ENCODE measurements at places on chromosomes 7 and 10.
A peak's percentile ranks its signal among the peaks of the same experiment; 100 is the strongest.

GRCh38 chr7:47651355-47652317 is 69.7 kb upstream of the TNS3 start:
- DNase-seq: peak; percentile 97

- DNase-seq: no peak
Measured at GRCh38 chr7:157268540-157268939, 68.3 kb upstream of the DNAJB6 start.

DNA sequence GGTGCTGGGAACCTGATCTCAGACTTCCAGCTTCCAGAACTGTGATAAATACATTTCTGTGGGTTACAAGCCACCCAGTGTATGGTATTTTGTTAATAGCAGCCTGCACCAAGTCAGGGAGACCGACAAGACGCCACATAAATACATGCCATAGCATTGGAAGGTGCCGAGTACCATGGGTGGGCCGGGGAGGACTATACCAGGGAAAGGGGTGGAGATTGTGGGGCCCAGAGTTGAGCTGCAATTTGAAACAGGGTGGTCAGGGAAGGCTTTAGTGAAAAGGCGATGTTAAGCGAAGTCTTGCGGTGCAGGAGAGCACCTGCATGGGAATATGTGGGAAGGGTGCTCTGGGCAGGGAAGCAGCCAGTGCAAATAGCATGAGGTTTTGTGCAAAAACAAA is 88.9 kb upstream of the LRRC4 start:
- no peak for DNase-seq

DNA sequence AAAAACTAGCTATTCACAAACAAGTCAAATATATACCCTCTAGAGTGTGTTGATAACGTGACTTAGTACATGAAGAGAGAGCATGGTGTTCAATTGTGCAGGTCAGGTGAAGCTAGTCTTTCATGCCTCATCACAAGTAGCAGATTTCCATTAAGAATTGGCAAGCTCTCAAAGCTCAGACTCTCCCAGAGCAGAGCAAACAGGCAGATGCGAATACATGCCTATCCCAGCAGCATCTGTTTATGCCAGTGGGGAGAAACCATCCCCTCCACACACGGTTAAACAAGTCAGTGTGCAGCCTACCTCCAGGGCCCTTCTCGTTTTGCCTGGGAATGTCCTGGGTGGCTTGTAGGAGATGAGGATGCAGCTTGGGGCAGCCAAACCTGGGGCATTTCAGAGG is 532.5 kb upstream of the C7orf33 start:
- DNase-seq: no peak

DNA sequence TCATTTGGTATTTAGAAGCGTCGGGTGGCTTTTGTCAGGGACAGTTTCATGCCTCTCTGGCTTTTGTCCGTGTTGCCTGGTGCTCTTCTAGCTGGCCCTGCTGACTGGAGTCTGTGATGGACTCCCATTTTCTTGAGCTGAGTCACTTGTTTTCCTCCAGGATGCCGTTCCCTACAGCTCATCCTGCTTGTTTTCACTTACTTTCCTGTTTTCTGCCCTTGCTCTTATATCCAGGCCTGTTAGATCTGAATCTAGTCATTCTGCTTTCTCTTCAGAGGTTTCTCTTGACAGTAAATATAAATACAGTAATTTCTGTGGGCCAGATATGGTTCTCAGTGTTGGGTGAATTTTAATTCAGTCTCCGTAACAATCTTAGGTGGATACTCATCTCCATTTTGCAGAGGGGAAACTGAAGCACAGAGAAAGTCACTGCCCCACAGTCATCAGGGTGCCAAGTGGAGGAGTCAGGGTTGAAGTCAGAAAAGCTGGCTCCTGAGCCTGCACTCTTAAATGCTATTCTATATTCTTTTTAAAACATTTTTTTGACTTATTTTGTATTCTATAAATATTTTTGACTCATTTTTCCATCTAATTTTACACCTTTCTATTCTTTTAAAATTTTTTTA is 85.4 kb downstream of the CCNY start:
- DNase-seq: peak; percentile 79

- no peak for DNase-seq
Measured at GRCh38 chr7:117083648-117084047, 130.3 kb downstream of the ST7 start.

GRCh38 chr7:92071032-92071431 is 63.2 kb downstream of the CYP51A1 start:
- DNase-seq: no peak
